ENCODE measurements at places on chromosomes 1 and 21.

DNA sequence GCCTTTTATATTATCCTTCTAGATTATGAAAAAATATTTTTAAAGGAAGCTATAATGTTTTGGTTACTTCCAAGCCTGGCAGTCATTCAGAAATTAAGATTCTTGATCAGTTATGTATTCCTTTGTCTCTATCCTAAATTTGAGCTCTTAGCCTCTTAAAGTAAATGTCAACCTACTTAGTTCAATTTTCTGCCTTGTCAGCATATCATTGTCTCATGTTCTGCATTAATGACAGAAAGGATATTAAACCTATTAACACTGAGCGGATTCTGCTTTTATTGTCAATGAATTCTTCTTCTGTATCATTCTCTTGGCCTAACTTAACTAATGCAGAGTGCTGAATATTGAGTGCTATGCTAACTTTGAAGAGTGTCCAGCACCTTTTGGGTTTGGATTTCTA is 56.0 kb downstream of the SDCCAG8 start:
- DNase-seq, result no peak

GRCh38 chr1:99681583-99681982 is 35.7 kb downstream of the PALMD start:
- no peak for DNase-seq

DNA sequence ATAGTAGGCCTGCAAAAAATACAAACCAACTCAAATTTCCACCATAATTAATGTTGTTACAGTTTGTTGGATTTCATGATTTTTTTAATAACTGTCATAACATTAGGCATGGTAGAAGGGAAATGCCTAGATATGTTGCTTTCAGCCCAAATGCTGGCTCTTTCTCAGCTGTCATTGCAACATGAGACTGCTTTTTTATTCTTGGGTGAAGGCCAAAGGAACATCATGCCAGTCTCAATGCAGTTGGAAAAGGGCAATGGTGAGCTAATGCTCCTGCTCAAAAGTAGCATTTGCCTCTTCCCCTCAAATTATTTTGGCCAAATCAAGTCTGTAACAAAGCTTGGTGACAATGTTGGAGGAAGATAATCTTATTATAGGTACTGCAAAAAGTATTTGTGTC is 877.7 kb upstream of the PRMT6 start:
- DNase-seq, result no peak

DNA sequence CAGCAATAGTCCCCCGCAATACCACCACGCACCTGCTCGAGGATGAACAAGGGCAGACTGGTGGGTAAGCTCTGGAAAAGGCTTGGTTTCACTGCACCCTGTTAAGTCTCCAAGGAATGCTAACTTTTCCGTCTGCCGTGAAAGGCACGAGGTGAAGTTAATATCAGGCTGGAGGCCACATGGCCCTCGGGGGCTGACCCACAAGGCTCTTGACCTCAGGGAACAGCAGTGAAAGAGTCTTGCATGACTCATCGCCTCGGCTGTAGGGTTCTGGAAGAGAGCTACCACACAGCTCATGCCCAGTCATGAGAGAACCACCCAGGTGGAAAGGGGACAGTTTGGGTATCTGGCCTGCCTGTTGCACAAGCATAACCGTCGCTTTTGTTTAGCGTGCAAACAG is 24.7 kb downstream of the SCCPDH start:
- no peak for DNase-seq

DNA sequence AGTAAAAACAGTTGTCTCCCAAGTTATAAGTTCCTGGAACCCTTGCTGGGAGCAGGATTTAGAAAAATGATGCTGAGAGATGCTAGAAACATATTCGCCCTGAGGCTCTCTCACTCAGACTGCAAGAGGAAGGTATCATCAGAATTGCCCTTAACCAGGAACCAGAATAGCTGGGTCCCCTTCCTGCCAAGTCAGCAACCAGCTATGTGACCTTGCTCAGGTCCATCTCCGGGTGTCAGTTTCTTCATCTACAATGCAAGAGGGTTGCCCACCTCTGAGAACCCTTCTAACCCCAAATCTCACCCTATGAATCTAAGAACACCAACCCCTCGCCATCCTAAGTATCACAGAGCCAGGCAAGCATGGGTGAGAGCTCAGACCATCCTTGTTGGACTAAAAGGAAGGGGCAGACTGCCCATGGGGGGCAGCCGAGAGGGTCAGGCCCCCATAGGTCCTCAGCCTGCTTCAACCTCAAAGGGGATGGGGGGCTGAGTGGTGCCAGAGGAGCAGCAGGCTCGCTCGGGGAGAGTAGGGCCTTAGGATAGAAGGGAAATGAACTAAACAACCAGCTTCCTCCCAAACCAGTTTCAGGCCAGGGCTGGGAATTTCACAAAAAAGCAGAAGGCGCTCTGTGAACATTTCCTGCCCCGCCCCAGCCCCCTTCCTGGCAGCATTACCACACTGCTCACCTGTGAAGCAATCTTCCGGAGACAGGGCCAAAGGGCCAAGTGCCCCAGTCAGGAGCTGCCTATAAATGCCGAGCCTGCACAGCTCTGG is 390 bp upstream of the S100A9 start:
- DNase-seq, result no peak

DNA sequence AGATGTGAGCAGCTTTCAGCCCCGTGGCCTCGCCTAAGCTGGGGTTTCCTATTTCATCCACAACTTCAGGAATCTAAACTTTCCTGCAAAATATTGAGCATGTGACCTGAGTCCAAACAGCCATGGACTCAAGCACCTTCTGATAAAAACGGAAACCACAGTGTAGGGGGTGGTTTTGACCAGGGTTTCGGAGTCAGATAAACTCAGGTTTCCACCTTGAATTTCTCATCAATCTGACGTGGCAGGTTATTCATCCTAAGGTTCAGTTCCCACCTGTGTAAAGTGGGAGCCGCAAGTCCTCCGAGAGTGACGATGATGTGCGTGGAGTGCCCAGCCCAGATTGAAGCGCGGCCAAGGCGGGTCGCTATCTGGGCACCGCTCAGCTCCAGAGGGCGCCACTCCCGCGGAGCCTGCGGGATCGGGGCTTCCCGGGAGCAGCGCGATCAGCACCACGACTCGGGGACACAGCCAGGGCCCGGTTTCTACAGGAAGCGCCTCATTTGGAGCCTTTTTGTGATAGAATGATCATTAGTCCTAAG is 871 bp upstream of the ETS2 start:
- no peak for DNase-seq

DNA sequence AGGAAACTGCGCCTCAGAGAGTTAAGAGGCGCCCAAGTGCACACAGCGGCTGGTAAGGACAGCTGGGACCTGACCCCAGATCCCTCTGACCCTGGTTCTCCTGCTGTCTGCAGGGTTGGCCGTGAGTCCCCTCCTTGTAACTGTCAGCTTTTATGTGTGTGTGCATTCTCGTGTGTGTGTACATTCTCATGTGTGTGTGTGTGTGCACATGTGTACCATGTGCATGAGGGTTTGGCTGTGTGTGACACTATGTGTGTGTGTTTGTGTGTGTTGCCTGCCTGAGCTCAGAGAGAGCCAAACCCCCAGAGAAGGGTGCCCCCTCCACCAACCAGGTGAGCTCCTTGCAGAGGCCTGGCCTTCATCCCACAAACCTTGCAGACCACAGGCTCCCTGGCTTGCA is 25.9 kb upstream of the EFHD2 start:
- no peak for DNase-seq

- DNase-seq, result no peak
These were observed 43.2 kb upstream of the ADGRL2 start for GRCh38 chr1:81757398-81758020.

DNA sequence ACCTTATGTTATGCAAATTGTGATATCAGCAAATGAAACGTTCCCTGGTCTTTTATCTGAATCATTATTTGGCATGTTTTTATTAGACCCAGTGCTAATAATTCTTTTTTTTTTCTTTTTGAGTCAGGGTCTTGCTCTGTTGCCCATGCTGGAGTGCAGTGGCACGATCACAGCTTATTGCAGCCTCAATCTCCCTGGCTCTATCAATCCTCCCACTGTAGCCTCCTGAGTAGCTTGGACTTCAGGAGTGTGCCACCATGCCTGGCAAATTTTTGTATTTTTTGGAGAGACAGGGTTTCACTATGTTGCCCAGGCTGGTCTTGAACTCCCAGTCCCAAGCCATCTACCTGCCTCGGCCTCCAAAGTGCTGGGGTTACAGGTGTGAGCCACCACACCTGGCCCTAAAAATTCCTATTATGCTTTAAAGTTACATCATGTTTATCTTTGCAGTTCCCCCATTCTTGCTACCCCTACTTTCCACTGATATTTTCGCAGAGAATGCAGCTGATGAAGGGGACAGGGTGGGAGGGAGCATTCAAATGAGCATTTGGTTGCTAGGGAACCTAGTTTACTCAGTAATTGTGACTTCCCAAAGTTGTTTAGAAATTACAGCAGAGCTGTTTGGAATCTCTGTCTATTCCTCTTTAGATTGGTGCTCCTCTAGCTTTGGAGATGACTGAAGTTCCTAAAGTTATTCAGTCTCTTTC is 18.4 kb downstream of the C1orf21 start:
- DNase-seq, result no peak

DNA sequence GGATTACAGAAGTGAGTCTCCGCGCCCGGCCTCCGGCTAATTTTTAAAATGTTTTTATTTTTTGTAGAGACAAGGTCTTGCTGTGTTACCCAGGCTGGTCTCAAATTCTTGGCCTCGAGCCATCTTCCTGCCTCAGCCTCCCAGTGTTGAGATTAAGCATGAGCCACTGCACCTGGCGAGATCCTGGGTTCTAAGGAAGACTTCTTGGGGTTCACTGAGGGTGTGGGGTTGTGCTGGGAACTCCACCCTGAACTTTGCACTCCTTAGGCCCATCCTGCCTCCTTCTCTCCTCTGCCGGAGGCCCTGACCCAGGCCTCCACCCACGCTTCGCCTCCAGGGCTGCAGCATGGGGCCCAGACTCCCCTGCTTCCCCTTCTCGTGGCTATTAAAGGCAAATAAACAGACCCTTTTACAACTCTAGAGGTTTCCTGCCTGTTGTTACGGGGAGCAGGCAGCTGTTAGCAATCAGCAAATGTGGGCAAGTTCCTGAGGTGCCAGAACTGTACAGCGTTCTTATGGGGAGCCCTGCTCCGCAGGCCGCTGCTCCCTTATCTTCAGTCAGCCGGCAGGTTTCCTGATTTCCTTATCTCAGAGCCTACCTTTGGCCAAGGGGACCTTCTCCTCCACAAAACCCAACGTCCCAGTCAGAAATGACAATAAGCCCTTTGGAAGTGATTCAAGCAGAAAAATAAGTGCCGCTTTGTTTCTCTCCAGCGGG is 41.0 kb upstream of the LIN9 start:
- DNase-seq, result no peak

GRCh38 chr21:34795548-34796180 is 126.9 kb downstream of the CLIC6 start:
- DNase-seq, result no peak

- DNase-seq, result no peak
These were observed 4.2 kb downstream of the SOD1 start for GRCh38 chr21:31663584-31664249.

- DNase-seq, result no peak
These were observed 1.3 kb upstream of the KLHDC7A start for GRCh38 chr1:18479454-18479853.

- DNase-seq, result no peak
These were observed 242.1 kb downstream of the OMA1 start for GRCh38 chr1:58304346-58304975.

GRCh38 chr1:107138166-107138565 is 2.7 kb upstream of the NTNG1 start:
- DNase-seq, result no peak

DNA sequence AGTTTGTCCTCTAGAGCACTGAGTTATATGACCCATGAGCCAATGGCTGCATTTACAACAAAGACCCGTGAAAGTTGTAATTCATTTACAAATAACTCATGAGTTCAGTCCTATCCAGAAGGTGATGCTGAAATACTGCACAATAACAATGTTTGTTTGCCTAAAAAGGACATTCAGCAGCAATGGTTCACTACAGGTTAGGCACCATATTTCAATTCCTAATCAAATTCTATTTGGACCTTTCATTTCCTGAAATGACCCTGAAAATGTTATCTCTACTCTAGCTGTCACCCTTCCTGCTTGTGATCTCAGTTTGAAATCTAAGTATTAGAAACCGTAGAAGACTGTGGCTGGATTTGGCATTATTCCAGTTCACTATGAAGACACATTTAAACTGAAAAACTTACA is 191.2 kb upstream of the SAMSN1 start:
- DNase-seq, result no peak

DNA sequence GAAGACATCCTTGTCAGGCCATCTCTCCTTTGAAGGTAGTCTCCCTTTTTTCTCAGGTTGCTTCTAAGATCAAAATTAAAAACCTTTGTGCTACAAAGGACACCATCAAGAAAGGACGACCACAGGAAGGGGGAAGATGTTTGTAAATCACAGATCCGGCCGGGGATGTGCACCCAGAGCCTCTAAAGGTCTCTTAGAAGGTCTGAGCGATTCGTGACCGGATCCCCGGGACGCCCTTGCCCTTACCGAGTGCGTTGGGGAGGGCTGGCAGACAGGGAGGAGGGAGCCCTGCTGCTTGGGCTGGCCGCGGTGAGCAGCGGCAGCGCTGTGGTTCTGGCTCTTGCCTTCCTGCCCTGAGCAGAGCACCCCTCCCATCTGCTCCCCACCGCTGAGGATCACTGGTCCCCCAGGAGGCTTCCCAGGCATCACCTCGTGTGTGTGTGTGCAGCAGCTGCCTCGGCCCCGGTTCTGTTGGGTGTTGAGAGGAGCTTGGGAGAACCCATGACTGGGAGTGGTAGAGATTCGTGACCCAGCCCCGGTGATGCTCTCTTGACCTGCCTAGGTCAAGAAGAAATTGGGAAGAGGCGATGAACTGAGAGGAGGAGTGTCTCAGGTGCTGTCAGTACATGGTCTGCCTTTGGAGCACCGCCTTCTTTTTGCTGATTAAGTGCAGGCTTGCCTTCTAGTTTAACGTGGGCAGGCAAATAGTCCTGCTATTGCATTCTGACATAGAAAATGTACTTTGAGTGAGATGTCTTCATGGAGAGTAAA is 34.5 kb downstream of the AGPAT3 start:
- no peak for DNase-seq

DNA sequence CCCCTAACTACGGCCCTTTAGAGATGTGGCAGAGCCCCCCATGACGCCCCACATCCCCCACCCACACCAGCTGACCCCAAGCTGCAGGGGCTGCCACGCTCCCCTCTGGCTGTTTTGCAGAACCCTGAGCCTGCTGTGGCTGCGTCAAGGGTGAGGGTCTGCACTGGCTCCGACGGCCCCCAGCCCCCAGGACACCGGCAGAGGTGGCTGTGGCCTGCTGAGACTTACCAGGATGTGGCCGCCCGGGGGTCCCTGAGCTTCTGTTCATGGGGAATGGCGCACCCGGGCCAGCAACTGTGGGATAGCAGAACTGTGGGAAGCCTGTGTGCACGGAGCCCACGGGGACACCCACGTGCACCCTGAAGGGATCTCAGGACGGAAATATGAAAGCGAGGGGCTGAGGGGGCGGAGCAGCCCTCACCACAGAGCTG is 12.8 kb upstream of the RNF223 start:
- DNase-seq, result no peak

DNA sequence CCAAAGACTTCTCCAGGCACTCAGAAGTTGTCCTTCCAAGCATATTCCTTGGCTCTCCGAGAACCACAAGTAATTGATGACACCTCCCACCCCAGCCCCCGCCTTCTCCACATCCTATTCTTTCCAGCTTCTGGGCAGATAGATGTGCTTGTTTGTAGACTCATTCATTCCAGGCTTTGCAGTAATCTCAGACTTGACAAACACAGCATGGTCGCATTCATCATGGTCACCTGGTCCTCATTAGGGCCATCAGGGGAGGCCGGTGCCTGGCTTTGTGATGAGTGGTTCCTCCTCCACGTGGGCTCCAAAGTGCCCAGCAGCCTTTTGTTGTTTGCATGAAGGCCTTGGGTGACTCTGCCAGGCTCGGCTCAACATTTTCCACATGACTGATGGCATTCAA is 28.5 kb upstream of the KCNE2 start:
- DNase-seq, result no peak

Measured in stimulated activated CD8-positive, alpha-beta memory T cell treated with anti-CD3 and anti-CD28 coated beads, Interleukin-4, amount 100 ng/mL, for 4 hours (primary cell).